ENCODE measurements at places on chromosomes 1 and 21. TPM values are rescaled to one million over a fixed set of nuclear protein-coding genes. Genes with fewer than 3 reads are reported as not detected.
A peak's percentile ranks its signal among the peaks of the same experiment; 100 is the strongest.

- DNase-seq = peak; percentile 62
Measured at GRCh38 chr1:20442920-20443625, 42.9 kb downstream of the CAMK2N1 start.

- no peak for DNase-seq
Measured at GRCh38 chr1:68149110-68149798, 83.1 kb downstream of the WLS start.

DNA sequence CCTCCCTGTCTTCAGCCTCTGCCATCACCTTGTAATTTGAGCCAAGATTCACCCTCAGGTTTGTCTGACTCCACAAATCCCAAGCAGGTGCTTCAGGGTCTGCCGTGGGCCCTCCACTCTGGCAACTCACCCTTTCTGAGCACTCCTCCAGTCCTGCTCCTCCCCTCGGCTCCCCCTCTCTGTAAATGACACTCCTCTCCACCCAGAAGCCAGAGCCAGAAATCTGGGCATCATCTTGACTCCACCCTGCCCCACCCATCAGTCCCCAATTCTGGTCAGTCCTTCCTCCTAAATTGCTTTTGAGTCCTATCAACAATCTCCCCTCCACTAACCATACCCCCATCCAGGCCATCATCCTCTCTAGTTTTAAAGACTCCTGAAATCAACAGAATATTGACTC, 40.5 kb downstream of the RCSD1 start:
- DNase-seq = no peak

DNA sequence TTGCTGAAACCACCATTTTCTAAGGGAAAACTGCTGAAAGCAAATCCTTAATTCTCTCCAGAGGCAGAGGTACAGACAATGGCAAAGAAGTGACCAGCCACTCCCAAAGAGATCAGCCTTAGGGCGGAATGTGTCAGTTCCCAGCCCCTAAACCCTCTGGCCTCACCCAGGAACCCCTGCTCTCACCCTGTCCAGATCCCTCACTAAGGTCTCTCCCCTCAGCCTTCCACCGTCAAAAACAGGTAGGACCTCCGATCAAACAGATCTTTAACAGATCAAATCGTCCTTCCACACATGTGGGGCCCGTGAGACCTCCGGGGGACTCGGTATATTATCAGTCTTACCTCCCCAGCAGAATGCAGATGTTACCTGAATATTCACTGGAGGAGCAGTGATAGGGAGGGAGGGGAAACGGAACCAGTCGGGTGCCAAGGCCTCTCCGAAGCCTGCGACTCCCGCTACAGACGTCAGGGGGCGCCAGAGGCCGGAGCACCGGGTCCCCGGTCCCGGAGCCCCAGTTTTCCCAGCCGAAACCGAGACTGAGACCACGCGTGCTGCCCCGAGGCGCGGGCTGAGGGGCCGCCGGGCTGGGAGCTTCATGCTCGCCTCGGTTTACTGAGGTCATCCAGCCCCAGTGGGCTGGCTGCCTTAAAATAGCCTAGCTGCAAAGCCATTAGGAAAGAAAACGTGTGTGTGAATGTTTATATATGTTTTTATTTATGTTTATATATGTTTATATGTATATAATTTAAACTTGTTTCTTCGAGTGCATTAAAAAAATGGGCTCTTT, 23.6 kb downstream of the GPA33 start:
- DNase-seq = peak; percentile 66

GRCh38 chr1:51643362-51643761, 26.5 kb downstream of the OSBPL9 start:
- no peak for DNase-seq

GRCh38 chr1:39927538-39927937, 25.8 kb upstream of the MYCL start:
- DNase-seq = peak; percentile 16

DNA sequence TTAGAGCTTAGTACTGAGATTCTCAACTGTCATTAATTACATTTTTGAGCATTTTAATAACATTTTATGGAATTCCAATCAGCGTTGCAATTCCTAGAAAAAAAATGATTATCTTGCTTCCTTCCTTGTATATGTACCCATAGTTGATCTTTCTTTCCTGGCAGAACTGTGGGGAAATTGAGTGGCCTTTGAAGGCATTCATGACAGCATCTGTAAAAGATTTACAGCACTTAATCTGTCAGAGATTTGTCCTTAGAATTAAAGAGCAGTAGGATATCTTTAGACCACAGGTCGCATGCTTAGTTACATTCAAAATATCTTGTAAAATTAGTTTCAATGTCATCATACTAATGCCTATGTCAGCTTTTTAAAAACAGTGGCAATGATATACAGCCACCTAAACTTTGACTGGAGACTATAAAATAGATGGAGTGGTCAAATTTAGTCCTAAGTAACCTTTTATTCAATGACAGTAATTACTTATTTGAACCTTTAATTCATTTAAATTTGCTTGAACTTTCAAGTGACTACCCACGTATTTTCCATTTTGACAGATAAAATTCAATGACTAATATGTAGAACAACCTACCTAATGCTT, 692.0 kb downstream of the NCAM2 start:
- DNase-seq = no peak

- DNase-seq = no peak
Measured at GRCh38 chr1:198363625-198364151, 176.8 kb downstream of the ATP6V1G3 start.

DNA sequence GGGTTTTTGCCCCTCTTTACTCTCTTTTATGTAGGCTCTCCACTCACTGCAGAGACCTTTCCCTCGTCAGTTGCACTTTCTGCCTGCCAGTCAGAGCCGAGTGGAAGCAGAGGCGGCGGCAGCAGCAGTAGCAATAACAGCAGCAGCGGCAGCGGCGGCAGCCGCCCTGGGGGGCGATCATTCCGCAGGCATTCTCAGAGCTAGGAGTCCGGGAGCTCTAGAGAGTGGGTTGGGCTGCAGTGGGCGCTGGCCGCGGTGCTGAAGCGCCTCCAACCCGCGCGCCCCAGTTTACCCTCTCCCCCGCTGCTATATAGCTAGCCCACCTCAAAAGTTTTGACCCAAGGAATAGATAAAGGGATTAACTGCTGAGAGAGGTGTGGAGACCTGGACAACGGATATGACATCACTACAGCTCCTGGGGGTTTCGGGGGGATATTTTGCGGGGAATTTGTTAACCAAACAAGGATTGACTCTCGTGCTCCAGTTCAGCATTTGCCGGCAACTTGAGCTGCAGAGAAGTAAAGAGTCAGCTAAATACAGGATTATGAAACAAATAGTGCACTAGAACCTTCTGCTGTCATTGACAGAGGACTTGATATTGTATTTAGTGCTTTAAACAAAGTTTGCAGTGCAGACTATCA, at the start of gene OLFM3:
Gene OLFM3, minus strand, starts transcription at position 102 of the 641 bp plus-strand sequence.
- DNase-seq = peak; percentile 21

DNA sequence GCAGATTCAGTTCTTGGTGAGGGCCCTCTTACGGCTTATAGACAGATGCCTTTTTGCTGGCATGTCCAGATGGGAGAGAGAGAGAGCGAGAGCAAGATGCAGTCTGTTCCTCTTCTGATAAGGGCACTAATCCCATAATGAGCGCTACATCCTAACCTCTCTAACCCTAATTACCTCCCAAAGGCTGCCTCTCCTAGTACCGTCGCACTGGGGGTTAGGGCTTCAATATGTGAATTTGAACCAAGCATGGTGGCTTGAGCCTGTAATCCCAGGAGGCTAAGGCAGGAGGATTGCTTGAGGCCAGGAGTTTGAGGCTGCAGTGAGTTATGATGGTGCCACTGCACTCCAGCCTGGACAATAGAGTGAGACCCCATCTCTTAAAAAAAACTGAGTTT, 10.5 kb upstream of the SDE2 start:
- DNase-seq = no peak

DNA sequence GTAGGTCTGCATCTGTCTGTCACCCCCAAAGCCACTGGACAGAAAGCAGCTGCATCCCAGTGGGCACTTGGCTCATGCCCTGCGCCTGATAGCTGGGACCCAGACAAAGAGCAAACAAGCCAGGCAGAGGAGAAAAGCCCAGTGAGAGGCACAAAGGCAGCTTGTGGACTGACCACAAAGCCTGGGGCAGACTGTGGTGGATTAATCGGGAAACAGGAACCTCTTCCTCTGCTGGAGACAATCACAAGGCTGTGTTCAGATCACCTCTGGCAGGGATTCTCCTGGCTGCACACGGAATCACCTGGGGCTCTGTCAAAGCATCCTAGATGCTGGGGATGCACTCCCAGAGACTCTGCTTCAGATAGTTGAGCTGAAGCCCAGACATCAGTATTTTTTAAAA, 15.2 kb upstream of the GJB5 start:
- DNase-seq = no peak

- DNase-seq = no peak
Measured at GRCh38 chr1:34781844-34782391, 904 bp downstream of the GJB3 start.

DNA sequence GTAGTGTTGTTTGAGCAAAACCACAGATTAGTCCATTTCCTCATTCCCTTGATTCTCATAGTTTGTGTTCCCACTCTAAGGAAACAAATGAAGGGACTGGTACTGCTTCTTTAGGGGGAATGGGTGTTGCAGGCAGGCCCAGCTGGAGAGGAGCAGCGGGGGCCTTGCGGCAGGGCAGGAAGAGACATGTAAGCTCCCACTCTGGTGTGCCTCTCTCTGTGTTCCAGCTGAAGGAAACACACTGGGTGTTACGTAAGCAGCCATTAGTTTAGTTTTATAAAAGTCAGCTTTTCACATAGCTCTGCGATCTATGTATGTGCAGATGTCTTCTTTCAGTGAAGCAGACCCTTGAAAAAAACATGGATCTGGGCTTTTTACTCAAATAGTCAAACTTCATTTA, 99.5 kb downstream of the CACHD1 start:
- DNase-seq = no peak

- DNase-seq = no peak
Measured at GRCh38 chr1:234826352-234826751, 216.4 kb upstream of the IRF2BP2 start.

AMY1C gene
- not detected for total RNA-seq

ZNF695 gene
- total RNA-seq = 1.2 TPM

LYPD8 gene
- total RNA-seq = not detected

NMNAT1 gene
- 12.5 TPM for total RNA-seq

GJA4 gene
- total RNA-seq = not detected

ASAP3 gene
- total RNA-seq = 27.3 TPM

DARS2 gene
- total RNA-seq = 14.5 TPM

BRINP3 gene
- total RNA-seq = not detected
